ENCODE measurements at places on chromosomes 2 and 18. TPM values are rescaled to one million over a fixed set of nuclear protein-coding genes. Genes with fewer than 3 reads are reported as not detected.

Gene GATA6
- 94.2 TPM for total RNA-seq

DNA sequence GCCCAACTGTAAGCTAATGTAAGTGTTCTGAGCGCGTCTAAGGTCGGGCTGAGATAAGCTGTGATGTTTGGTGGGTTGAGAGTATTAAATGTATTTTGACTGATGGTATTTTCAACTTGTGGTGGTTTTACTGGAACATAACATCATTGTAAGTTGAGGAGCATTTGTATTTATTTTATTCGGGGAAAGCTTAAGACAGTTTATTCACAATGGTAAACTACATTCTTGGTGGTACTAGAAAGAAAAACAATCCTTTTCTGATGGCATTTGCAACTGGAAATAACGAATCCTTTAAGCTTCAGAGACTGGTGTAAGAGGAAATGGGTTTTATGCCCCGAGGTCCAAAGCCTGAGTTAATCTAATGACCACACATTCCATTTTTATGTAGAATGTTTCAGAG, 283.3 kb upstream of the NETO1 start:
- no peak for DNase-seq

DNA sequence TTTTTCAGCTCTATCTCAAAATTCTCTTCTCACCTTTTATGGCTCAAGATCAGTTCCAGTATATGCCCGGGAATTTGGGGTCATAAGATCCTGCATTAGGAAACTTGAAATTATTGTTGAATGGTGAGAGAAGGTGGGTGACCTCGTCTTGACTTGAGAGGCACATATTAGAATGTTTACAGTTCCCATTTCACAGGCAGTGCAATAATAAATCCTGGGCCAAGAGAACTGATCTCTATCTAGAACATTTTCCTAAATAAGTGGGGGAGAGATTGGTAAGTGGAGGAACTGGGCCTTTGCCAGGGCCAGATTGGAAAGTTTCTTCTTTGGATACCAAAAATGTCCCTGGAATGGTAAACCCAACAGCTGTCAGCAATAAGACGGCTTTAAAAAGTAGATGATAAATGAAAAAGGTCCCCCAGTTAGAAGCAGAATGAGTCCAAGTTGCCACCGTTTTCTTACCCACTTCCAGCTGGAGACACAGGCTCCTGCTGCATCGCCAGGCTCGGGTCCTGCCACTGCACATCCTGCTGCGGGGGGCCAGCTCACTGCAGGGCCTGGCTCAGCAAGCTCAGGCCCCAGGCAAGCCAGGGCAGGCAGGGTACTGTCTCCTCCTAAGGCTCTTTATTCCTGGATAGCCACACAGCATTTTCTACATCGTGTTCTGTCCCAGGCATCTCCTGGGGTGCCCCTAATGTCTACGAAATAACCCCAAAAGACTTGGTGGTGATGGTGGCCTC, 126.4 kb upstream of the EPAS1 start:
- no peak for DNase-seq

Gene CROCC2
- total RNA-seq = 0.09 TPM

Gene SPP2
- total RNA-seq = not detected

DNA sequence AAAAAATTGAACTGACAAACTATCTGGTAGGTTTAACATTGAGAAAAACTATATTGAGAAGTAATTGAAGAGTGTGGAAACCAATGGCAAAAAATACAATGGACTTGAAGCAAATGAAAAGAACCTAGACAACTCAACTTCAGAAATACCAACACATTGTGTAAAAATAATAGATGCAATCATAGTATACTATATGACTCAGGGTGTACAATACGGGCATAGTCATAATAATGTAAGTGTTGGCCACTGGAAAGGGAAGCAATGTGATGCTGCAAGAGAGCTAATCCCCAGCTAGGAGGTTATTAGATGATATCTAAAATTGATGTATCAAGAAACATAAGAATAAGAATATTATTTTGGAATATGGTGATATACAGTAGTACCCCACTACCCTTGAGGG, 45.3 kb downstream of the SMAD7 start:
- no peak for DNase-seq

DNA sequence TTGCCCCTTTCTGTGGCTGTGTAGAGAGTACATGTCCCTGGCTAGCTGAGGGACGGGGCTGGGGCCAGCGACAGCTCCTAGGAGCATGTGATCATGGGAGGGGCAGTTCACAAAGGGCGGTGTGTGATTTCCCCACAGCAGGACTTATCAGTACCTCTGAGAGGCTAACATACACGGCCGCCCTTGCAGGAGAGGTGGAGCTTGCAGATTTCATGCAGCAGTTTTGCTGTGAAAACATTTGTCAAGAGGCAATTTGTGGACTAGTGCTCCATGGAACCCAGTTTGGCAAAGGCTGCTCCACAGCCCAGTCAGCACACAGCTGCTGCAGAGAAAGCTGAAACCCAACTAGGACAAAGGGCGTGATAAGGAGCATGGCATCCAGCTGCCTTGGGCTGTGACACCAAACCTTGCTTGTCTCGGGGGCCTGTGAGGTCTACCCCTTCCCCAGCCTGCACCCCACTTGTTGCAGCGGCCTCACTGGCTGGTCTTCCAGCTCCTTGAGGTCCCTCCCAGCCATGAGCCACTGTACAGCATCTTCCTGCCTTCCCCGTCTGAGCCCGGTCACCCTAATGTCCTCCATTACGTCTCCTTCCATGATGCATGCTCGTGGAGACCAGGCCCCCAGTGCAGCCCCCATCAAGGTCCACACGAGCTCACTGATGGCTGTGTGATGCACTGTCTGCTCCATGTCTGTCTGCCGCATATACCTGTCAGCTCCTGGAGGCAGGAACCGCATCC, 121.4 kb upstream of the HDAC4 start:
- DNase-seq = no peak

- DNase-seq = no peak
Observed at GRCh38 chr18:49846361-49846662, 33.0 kb upstream of the ACAA2 start.
